ENCODE measurements at places on chromosomes 11 and 22. TPM values are rescaled to one million over a fixed set of nuclear protein-coding genes. Genes with fewer than 3 reads are reported as not detected.

DNA sequence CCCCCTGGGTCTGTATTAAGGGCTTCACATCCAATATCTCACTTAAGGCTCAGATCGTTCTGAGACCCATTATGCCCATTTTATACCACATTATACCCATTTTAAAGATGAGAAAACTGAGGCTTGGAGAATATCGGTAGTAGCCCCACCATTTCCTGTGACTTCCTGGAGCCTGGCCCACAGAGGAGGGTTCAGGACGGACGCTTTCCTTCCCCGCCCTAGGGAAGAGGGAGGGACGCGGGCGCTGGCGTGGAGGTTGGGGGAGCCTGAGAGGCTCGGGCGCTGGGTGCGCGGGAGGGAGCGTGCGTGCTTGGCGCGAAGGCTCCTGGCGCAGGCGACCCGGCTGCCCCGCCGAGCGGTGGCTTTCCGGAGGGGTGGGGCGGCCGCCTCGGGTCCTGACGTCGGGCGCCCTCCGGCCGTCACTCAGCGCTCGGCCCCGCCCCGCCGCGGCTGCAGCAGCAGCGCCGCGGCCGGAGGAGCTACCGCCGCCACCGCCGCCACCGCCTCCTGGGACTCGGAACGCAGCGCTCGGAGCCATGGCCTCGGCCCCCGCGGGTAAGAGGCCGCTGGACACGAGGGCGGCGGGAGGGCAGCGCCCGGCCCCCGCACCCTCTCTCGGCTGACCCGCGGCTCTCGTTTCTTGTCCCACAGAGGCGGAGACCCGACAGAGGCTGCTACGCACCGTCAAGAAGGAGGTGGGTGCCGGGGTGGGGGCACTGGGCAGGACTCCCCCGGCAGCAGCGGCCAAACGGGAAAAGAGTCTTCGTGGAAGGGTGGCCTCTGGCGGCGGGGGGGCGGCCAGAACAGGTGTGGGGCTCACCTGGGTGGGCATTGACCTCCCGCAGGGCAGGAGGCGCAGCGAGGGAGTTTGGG lies at the start of gene SGSM1:
Gene SGSM1, plus strand, starts transcription at position 422 of the 873 bp plus-strand sequence. Its CDS starts 115 bp downstream, at position 537.
- DNase-seq: peak; percentile 53

DNA sequence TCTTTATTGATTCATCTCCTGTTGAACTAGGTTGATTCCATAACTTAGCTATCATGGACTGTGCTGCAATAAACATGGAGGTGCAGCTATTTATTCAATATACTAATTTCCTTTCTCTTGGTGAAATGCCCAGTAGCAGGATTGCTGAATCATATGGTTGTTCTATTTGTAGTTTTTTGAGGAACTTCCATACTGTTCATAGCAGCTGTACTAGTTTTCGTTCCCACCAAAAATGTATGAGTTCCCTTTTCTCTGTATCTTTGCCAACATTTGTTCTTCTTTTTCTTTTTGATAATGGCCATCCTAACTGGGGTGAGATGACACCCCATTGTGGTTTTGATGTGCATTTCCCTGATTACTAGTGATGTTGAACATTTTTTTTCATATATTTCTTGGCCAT lies 87.2 kb upstream of the NAV2 start:
- no peak for DNase-seq

GRCh38 chr11:18321578-18321968 lies 367 bp downstream of the HPS5 start:
- DNase-seq: no peak

GRCh38 chr22:41905411-41906202 lies 9.3 kb downstream of the SHISA8 start:
- DNase-seq: no peak

GRCh38 chr11:111977146-111978027 lies 40.2 kb downstream of the DIXDC1 start:
- DNase-seq: no peak

DNA sequence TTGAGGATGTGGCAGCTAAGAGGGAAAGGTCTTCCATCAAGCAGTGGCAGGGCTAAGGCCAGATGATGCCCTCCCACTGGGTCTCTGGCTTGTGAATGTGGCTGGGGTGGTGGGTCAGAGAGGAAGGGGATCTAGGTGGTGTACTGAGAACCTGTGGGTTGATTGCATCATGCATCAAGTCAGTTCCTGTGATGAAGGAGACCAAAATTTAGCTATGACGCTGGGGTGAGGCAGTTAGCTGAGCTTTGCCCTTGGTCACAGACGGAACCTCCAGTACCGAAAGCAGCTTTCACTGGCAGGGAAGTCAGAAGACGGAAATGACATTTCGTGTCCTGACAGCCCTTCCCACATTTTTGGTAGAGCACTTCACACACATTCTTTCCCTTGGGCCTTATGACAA lies 20.7 kb downstream of the ATG16L2 start:
- no peak for DNase-seq

DNA sequence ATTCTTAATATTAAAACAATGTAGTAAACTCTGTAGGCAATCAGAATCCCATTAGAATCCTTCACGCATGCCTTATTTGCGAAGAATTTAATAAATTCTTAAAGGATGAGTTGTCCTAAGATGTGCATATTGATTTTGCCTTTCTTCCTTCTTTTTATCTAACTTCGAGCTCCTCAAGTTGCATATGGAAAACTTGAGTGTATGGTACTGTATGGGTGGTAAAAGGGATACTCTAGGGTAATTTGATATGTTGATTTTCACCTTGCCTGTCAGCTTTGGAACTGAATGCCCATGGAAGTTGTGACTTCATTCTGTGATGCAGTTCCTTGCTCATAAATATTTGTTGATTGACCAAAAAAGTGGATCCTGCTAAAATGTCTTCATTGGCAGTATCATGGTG lies 193.8 kb downstream of the DDX10 start:
- no peak for DNase-seq

DNA sequence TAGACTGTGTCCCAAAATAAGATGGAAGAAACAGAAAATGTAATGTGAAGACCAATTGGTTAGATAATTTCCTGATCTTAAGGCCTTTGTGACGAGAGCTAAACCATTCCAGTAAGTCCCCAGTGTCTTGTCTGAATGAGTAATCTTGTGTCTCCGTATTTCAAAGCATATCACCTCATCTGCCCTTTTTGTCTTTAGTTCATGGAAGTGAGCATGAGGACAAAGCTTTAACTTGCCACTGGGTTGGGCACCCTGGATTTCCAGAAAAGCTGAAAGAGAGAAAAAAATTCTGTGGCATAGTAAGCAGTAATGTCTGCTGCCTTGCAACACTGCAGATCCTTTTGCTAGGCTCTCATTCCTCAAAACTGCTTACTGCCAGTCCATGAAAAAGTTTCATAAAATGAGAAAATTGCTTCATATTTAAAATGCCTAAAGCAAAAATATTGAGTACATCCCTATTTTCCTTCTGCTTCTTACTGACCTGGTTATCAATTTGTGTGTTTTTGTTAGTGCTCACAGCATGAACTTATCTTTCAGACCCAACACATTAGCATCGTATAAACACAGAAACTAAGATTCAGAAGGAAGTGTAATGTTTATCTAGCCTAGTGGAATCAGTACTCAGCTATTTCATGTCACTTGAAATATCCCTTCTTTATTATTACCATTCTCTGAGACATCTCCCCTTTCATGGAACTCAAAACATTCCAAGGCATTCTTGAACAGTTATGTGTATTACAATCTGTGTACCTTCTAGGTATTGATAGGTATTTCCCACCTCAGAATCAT lies 5.3 kb downstream of the CASP12 start:
- no peak for DNase-seq

- no peak for DNase-seq
Observed at GRCh38 chr11:14503023-14503422, 3.4 kb upstream of the COPB1 start.

DNA sequence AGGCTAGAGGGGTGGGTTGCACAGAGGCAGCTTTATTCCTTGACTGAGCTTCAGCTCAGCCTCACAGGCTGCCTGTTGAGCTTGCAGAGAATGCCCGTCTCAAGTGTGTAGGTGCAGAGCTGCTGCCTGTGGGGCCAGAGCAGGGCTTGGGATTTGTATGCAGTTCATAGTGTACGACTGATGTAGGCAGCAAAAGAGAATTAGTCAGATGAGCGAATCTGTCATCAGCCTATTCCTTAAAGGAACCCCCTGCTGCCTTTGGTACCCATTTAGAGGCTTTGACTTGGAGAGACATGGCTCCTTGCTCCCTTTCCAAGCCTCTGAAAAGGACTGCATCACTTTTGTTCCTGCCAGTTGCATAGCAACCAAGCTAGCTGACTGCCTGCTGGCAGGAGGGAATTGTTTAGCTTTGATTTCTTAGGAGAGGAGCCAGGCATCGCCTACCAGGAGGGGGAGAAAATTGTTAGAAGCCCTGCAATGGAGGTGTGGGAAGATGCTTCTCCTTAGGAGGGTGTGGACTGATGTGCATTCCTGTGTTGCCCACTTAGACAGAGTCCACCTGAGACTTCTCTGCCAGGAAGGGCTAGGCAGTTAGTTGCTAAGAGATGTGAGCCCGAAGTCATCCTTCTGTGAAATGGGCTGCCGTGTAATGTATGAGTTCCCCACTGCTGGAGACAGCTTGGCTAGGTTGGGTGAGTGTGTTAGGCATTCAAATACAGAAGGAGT lies 10.9 kb downstream of the ACO2 start:
- no peak for DNase-seq

GRCh38 chr11:2447951-2448650 lies 3.3 kb downstream of the KCNQ1 start:
- no peak for DNase-seq

DNA sequence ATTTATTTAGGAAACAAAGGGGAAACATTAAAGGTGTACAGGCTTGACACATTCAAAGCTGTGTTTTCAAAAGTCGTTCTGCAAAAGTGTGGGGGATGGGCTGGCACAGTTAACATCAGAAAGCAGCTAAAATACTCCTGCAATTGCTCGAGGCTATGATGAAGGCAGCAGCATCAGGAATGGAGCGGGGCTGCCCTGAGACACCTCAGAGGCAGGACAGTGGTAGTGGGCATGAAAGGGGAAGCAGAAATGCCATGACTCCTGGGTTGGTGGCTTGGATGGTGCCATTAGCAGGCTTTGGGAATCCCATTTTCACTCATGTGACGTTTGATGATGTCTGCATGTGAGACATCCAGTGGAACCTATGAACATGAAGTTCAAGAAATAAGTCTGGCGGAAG lies 646 bp downstream of the NCAPD3 start:
- DNase-seq: no peak

The IRAG1 gene
- polyA plus RNA-seq: 10.9 TPM

The EHF gene
- 30.3 TPM for polyA plus RNA-seq

The HOATZ gene
- polyA plus RNA-seq: not detected

The RAB3IL1 gene
- 15.8 TPM for polyA plus RNA-seq

The DRICH1 gene
- 1.9 TPM for polyA plus RNA-seq

The KCNK4 gene
- polyA plus RNA-seq: not detected

The OR4A16 gene
- polyA plus RNA-seq: not detected

The ANKRD13D gene
- 28.4 TPM for polyA plus RNA-seq

The UBQLNL gene
- 0.52 TPM for polyA plus RNA-seq

The SUSD2 gene
- polyA plus RNA-seq: 1.7 TPM

The KRTAP5-2 gene
- polyA plus RNA-seq: not detected

Measured in left renal pelvis (tissue), 4 donors.